ENCODE measurements at places on chromosomes 2 and 18.

GRCh38 chr18:42164556-42164955 is 209.5 kb downstream of the PIK3C3 start:
- no peak for DNase-seq

DNA sequence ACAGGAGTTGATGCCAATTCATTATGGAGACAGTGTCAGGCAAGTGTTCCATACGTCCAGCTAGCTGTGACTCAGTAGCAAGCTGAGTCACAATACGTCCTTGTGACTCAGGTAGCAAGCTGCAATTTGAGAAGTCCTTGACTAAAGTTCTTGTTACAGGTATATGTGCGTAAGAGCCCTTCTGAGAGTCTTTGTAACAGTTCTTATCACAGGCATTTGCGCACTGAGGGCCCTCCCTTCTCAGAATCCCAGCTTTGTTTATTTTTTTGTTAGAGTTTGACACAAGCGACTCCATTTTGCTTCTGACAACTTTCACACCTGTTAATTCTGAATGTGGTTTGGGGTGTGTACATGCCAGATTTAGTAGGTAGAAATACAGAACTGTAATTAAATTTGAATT is 20.1 kb upstream of the ACMSD start:
- DNase-seq: peak; percentile 37

DNA sequence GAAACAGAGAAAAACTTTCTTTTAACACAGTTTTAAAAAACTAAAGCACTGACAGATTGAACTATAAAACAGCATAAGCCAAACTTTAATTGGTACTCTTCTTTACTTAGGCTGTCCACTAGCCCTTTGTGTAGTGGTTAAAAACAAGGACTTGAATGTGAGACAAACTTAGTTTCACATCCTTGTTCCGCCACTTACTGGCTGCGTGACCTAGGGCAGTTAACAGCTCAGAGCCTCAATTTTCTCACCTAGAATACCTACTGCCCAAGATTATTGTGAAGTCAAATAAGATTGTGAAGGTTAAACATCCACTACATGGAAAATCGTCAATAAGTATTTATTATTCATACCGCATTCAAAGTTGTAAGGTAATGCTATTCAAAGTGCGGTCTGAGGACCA is 2.0 kb downstream of the WDR35 start:
- no peak for DNase-seq

GRCh38 chr18:51712821-51713220 is 515.3 kb upstream of the MEX3C start:
- DNase-seq: no peak

DNA sequence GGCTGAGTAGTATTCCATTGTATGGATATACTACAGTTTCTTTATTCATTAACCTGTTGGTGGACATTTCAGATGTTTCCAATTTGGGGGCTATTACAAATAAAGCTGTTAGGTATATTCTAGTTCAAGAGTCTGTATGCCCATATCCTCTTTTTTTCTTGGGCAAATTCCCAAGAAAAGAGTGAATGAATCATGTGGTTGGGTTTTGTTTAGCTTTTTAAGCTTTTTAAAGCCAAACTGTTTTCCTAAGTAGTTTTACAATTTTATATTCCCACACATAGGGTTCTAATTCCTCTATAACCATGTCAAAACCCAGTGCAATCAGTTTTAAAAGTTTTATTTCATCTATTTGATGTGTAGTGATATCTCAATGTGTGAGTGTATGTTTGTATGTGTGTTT is 44.9 kb upstream of the BAZ2B start:
- DNase-seq: no peak

- no peak for DNase-seq
These were observed 36.9 kb upstream of the FAM98A start for GRCh38 chr2:33636001-33636400.
